ENCODE measurements at places on chromosomes 7 and 10.

DNA sequence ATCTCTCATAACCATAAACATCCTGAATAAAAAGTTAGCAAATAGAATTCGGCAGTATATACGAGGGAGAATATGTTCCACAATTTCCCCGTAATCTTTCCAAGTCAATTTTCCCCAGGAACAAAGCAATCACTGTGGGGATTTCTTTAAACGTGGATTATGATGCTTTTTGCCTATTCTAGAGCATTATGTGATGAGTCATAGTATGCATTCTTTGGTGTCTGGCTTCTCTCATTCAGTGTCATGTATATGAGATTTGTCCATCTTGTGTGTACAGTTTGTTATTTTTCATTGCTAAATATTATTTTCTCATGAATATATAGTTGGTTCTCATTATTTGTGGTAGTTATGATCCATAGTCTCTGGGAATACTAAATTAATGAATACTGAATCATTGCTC, 9.9 kb upstream of the OR9A4 start:
- DNase-seq: no peak

- no peak for DNase-seq
These were observed 213.0 kb downstream of the ABCA13 start for GRCh38 chr7:48384180-48384752.

DNA sequence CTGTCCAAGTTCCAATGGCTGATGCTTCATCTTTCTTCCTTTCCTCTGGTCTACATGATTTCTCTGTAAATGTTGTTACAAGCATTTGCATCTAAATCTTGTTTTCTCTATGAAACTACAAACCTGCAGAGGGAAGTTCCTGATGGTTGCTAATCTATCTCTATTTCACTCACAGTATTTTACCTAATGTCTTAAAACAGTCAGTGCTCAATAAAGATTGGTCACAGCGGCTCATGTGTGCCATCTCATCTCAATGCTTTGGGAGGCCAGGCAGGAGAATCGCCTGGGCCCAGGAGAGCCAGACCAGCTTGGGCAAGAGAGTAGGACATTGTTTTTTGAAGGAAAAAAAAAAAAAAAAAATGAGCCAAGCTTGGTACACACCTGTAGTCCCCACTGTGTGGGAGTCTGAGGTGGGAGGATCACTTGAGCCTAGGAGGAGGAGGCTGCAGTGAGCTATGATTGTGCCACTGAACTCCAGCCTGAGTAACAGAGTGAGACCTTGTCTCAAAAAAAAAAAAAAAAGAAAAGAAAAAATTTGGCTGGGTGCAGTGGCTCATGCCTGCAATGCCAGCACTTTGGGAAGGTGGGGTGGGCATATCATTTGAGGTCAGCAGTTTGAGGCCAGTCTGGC, 71.3 kb upstream of the ARMC3 start:
- no peak for DNase-seq

- no peak for DNase-seq
These were observed 368.1 kb downstream of the CXCL12 start for GRCh38 chr10:44016589-44017482.

DNA sequence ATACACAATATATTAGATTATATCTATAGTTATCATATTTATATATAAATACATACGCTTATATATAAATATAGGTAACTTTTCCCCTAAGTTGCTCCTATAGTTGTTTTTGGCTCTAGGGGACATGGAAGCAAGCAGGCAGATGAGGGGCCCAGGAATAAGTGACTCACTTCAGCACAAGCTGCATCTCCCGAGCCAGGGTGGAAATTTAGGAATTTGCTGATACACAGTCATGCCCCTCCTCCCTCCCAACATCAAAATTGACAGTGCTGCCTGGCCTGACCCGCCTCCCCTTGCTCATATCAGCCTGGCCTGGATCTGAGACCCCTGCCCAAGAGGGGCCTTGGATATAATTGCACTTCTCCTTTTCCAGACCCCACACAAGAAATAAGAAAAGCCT, 33.8 kb downstream of the MKI67 start:
- no peak for DNase-seq

DNA sequence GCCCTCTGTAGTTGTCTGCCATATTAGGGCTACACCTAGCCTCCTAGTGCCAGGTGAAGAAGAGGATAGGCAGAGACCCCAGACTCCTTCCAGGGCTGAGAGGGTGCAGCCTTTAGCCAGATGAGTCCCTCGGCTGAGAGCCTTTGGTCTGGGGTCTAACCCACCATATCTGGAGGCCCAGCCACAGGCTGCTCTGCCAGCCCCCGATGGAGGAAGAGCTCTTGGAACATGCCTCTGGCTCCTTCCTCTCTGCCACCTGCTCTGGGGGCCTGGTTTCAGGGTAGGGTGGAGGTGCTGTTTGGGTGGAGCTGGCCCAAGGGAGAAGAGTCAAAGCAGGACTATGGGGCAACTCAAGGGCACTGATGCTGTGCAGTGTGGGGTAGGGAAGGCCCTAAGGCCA, 1.4 kb downstream of the LRRC18 start:
- DNase-seq: no peak

DNA sequence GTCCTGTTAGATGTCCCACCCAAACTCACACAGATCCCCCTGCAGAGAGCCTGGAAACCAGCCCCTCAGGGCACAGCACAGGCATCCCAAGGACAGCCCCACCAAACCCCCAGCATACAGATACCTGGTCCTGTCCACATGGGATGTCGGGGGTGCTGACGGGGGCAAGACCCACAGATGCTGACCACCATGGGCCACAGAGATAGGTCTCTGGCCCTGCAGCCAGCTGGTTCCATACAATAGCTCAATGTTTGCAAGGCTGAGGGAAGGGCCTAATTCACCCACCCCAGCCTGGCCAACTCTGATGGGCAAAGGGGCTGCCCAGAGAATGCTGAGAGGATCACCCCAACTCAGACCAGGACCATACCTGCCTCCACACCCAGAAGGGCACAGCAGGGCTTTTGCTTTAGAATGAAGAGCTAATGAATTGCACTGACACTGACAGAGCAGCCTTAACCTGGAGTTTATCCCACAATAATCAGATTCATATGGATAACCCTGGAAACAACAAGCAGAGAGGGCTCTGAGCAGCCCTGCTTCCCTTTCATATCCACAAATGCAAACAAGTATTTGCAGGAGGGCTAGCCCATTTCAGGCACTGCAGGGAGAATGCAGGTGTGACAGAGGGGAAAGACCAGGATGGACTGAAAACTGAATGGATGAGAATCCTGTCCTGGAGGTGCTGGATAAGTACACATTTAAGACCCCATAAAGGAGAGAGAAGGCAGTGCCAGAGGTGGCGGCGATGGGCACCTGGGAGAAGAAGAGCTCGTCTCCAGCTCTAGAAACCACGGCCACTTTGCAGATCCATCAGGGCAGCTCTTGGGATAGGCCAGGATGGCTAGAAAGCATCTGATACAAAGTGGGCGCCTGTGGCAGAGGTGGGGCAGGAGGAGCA, 126.7 kb downstream of the TNS3 start:
- DNase-seq: no peak

- no peak for DNase-seq
These were observed 28.3 kb upstream of the CYP26C1 start for GRCh38 chr10:93032105-93032808.

- no peak for DNase-seq
These were observed 64.9 kb downstream of the TBXAS1 start for GRCh38 chr7:139893999-139894398.

DNA sequence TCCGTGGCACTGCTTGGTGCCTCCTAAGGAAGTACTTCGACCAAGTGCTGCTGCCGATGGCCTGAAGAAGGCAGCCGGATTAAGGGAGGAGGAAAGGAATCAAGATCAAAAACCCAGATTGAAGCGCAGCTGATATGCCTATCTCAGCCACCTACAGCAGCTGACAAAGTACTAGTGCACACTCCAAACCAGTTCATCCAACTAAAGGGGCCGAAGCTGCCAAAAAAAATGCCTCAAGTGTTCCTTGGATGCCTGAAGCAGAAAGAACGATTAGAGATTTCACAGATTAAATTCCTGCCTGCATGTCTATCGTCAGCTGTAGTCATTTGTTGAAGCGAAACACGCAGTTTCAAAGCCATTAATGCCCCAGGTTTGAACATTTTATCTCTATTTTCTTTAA, 65.7 kb downstream of the TNRC18 start:
- DNase-seq: no peak

DNA sequence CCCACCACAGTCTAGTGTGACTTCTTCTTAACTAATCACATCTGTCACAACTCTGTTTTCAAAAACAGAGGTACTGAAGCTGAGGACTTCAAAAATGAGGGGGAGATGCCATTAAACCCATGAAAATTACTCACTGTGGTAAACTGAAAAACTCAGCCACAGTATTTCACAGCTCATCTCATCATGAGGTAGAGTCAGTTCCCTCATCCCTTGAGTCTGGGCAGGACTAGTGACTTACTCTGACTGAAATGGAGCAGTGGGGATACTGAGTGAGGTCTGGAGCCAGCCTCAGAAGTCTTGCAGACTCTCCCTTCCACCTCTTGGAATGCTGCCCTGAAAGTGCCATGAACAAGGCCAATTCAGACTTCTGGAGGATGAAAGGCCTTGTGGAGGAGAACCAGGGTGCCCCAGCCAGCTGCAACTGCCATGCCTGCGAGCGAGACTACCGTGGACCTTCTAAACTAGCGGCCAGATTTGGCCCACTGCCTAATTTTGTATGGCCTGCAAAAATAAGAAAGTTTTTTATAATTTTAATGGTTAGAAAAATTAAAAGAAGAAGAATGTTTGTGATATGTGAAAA, 24.7 kb upstream of the ANKRD1 start:
- DNase-seq: no peak

GRCh38 chr7:87199700-87200450, 19.7 kb downstream of the TMEM243 start:
- no peak for DNase-seq

DNA sequence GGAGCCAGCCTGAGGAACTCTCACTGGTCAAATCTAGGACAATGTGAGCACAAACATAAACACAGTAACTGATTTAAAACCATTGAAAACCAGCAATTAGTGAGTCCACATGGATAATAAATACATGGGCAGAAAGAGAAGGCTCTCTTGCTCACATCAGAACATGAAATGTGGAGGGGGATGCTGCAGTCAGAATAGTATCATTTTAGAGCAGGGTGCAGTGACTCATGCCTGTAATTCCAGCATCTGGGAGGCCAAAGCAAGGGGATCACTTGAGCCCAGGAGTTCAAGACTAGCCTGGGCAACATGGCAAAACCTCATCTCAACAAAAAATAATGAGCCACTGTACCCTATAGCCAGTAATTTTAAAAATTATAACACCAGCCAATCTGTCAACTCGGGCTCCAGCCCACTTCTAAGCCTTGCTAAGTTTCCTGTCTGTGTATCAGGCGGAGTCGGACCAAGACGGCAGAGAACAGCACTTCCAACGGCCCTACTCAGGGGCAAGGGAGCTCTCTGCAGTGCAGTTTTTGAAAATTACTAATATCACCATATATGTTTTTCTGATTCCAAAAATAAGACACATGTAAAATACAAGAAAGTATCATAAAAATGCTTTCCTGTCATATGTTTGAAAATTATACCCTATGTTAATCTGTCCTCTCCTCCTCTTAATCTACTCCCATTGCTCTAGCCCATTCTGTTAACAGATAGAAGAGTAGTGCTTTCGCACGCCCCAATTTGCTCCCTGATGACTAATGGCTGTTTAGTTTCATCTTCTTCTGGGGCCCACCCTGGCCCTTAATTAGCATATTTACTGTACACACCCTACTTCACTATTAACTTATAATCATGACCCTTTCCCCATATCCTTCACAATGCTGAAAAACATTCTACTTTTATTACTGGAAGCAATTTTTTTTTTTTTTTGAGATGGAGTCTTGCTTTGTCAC, 17.1 kb downstream of the URGCP start:
- DNase-seq: no peak

- no peak for DNase-seq
These were observed 61.7 kb downstream of the PROSER2 start for GRCh38 chr10:11884706-11885423.

GRCh38 chr7:117505238-117505637, 25.4 kb downstream of the CFTR start:
- no peak for DNase-seq

GRCh38 chr10:44399659-44400451, 15.0 kb upstream of the CXCL12 start:
- DNase-seq: no peak

DNA sequence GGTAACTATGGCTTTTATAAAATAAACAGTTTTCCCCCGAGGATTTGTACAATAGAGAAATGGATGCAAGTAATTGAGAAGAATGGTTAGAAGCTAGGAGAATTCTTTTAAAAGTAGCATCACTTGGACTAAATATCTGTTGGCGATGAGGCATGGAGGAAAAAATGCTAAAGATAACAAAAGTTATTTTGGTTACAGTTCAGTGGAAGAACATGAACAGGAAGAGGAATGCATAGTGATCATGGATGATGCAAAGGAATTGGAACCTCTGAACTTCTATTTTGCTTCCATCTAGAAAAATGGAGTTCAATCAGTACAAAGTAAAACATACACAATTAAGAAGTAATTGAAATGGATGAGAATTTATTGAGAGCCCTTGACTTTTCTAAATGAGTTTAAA, 32.9 kb downstream of the ENTPD1 start:
- no peak for DNase-seq

DNA sequence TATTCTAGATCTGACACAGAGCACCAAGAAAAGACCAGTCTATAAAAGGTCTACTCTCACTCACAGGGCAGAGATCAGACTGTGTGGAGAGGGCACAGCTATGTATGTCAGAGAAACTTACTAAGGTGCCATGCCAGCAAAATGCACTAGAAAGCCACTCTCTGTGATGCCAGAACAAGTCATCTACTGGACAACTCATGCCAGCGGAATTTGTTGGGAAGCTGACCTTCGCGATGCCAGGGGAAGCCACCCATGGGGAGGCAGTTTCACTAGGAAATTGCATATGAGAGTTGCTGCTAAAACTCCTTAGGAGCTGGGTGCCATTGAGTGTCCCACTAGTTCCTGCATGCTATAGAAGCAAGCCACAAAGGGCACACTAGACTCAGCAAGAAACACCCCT, 58.5 kb downstream of the MICU1 start:
- DNase-seq: no peak

- DNase-seq: peak; percentile 27
These were observed 82.3 kb upstream of the ADRB1 start for GRCh38 chr10:113961182-113962031.

- DNase-seq: no peak
These were observed 436.8 kb upstream of the GALNT17 start for GRCh38 chr7:70694971-70695794.

DNA sequence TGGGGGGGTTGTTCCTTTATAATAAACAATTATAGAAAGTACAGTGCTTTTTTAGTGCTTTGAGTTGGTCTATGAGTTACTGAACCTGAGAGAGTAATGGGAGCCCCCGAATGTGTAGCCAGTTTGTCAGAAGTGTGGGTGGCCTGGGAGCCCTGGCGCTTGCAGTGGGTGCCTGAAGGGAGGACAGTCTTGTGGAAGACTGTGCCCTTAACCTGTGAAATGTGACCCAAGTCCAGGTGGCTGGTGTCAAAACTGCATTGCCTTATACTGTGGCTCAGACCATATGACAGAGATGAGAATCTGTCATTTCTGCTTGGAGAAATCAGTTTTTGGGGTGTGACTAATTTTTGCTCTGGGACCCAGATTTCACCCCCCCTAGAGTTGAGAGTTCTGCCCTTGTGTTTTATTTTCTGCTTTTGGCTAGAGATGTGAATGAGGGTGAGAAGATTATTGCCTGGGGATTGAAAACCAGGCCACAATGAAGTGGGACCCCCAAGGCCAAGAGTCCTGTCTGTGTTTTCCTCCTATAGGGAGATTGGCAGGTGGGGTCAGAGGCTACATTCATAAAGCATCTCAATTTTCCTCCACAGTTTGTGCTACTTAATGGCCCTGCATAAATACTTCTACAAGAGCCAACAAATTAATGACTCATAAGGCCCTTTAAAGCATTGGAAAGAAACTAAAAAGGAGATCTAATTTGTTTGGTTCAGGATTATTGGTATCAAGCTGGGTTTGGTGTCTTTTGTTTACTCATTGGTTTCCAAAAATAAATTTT, 24.1 kb upstream of the CARD11 start:
- DNase-seq: no peak

All from stimulated activated CD8-positive, alpha-beta memory T cell treated with anti-CD3 and anti-CD28 coated beads, Interleukin-15, amount 100 ng/mL, for 48 hours (primary cell).